IMR-90 (cell line): ENCODE measurements at places on chromosomes 2 and 18.

GRCh38 chr18:12092398-12093229 is 1.0 kb upstream of the ANKRD62 start:
- no peak for DNase-seq

DNA sequence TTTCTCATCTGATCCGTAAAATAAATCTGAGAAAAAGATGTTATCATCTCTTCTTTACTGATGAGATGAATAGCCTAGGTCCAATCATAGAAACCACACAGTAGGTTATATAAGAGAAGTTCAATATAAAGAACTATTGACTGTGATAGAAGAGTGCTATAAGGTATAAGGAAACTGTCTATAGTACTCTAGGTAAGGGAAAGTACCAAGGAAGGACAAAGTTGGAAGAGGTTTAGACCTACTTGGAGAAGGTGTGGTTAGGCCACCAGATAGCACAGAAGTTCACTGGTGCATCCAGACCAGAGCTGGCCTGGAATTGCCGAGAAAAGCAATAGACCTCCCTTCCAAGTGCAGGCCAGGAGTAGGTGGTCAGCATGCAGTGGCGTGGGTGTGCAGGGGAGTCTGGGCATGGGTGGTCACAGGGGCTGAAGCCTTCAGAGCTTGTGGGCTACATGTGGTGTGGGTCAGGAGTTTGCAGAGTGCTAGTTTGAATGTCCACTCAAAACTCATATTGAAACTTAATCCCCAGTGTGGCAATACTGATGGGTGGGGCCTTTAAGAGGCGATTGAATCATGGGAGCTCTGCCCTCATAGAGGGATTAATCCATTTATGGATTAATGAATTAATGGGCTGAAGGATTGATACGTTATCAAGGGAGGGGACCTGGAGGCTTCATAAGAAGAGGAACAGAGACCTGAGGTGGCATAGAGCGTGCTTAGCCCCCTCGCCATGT is 86.3 kb downstream of the ALPK2 start:
- DNase-seq, result no peak

DNA sequence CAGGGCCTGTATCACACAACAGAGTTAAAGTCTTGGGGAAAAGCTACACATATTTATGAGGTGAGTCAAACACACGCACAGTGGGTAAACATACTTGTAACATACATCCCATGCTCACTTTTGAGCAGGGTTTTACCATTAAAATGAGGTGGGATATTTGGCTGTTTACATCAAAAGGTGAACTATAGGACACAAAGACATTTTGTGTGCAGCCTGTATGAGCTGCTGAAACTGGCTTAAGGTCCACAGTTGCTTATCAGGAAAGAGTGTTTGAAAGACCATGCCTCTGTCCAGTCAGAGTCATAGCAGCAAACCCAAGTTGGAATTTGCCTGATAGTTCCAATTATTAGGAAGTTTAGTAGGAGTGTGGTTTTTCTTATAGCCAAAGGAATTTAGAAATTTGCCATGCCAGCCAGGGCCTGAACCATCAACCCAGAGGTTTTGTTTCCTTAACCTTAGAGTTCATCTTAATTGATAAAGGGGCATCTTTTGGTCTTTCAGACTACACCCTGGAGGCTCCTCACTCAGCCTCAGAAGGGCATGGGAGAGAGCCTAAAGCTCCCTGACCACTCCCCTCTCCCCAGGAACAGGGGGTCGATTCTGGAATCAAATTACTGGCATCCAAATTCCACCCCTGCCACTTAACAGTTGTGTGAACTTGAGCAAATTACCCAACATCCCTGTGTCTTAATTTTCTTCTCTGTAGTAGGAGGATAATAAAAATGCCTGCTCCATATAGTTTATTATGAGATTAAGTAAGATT is 29.9 kb upstream of the L3MBTL4 start:
- DNase-seq, result no peak

DNA sequence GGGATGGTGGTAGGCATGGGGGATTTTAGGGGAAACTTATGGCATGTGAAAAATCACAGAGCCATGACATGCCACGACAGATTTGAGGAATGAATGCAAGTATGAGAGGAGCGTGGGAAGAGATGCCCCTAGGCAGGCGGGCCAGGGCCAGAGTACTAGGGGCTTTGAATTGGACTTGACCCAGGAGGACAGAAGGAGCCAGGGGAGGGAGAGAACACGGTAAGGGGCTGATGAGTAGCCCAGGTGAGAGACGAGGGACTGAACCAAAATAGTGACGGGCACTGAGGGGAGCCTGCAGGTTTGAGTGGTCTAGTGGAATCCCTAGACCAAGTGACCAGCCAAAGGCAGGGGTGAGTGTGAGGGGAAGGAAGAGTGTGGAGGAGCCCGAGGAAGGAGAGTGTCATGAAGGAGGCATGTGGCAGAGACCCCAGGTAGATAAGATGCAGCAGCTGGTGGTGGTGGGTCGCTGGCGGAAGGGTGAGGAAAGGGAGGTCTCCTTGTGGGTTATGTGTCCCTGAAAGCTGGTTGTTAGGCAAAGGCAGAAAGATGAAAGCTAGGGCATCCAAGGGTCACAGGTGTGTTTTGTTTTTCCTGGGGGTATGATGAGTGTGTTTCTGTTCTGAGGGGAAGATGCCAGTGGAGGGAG is 48.7 kb downstream of the ZBTB7C start:
- DNase-seq, result no peak

GRCh38 chr2:122545821-122546220 is 790.4 kb downstream of the TSN start:
- DNase-seq, result no peak

- DNase-seq, result no peak
Measured at GRCh38 chr2:54939446-54940118, 110.7 kb downstream of the RTN4 start.

DNA sequence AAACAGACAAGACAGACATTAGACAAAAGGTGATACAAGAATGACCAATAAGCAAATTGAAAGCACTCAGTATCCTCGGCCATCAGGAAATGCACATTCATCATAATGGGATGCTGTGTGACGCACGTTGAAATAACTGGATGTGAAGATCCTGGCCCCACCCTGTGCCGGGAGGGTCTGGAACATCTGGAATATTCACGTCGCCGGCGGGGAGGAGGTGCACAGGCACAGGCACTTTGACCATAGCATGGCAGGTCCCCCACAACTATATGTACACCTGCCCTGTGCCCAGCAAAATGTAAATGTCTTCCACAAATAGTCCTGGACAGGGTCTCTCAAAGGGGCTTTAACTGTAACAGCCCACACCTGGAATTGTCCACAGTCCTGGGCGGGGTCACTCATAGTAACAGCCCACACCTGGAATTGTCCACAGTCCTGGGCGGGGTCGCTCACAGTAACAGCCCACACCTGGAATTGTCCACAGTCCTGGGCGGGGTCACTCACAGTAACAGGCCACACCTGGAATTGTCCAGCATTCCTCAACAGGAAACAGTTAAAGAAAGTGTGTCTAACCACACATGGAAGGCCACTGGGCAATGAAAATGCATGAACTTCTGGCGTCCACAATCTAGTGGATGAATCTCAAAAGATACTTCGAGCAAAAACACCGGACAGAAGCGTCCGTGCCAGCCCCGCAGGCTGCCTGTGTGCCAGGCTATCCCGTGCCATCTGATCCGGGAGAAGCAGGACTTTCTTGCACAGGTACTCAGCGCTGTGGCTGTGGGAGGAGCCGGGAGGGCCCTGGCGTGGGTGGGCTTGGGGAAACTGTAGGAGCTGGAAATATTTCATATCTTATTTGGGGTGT is 113.4 kb downstream of the RTP5 start:
- no peak for DNase-seq

- no peak for DNase-seq
Measured at GRCh38 chr2:38113051-38113450, 37.1 kb upstream of the CYP1B1 start.

DNA sequence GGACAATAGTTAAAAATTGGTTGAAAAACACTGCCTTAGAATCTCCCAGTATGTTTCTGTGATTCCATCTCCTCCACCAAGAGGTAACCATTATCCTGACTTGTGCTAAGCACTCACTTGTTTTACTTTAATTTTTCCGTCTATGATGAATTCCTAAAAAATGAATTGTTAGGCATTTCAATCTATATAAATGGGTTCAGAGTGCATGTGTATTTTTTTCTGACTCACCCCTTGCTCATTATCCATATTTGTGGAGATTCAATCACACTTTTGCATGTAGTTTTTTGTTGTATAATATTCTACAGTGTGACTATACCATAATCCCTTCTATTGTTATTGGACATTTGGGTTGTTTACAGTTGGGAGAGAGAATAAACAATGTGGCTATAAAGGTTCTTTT is 1.3 kb downstream of the NDUFB3 start:
- no peak for DNase-seq

DNA sequence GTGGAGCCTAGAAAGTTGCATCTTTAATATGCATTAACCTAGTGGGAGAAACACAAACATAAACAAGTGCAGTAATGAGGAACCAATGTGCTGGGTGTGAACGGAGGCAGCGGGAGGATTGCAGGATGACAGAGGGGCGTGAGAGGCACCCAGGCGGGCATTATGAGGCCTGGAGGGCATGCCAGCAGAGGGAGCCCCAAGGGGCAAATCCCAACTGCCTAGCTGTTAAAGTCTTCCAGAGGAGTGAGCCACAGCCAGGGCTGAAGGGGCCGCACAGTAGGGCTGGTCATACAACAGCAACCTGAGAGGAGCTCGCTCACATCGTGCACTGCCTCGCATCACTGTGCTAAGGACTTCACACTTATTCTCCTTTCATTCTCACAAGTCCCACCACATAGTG is 13.3 kb upstream of the PRELID3A start:
- DNase-seq, result no peak

DNA sequence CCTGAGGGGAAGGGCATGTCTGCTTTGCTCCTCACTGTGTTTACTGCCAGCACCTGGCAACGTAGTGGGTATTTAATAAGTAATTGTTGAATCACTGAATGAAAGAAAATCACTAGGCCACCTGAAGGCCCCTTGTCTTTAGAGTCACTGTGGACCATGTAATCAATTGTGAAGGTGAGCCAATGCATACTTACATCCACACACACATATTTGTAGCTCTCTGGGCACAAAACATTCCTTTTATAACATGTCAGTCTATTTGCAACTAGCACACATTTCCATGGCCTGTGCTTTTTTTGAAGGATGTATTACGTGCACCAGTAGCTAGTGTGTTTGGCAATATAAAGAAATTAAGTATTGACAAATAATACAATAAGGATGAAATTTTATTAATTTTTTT is 11.2 kb downstream of the ATP8B1 start:
- DNase-seq, result no peak

GRCh38 chr2:177471990-177472389 is 79.4 kb downstream of the AGPS start:
- no peak for DNase-seq

DNA sequence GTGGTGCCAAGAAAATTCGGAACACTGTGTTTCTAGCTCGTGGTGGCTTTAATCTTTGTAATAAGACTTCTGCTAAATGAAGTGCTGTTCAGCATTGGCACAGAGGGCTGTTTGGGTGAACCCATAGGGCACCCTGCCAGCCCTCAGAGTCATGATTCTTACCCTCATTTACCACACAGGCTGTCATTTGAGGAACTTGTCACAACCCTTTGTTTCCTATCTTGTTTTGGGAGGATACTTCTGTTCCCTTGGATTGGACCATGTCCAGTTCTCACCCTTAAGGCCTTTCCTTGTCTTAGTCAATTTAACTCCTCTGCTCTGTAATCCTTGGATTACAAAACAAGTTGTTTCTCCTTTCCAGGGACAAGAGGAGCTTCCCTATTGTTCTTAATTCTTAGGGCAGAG is 225.7 kb downstream of the MTX2 start:
- DNase-seq, result no peak

DNA sequence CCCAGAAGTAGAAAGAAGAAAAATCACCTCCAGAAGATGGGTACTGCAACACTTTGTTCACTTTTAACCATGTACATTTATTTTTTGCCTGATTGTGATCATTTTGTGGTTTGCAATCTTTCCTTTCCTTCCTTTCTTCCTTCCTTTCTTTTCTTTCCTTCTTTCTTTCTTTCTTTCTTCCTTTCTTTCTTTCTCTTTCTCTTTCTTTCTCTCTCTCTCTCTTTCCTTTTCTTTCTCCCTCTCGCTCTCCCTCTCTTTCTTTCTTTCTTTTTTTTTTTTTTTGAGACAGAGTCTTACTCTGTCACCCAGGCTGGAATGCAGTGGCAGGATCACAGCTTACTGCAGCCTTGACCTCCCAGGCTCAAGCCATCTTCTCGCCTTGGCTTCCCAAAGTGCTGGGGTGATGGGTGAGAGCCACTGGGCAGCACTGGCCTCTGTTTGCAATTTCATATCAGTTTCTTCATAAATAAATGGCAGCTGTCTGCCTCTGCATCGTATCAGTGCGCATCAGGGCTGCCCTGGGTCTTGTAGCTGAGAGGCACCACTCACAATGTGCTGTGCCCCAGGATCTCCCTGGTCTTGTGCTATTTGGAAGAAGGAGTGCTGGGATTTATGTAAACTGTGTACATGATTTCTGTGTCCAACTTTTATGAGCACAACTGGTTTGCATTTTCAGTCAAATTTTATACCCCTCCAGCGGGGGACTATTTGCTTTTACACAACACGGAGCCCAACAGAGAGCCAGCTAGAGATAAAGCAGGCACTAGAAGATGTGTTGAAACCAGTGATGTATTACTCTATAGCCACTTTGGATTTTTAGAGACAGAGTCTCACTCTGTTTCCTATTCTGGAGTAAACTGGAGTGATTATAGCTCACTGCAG is 6.9 kb upstream of the LIMS2 start:
- DNase-seq, result no peak

- DNase-seq, result no peak
Measured at GRCh38 chr18:23631746-23632145, 31.0 kb downstream of the ANKRD29 start.

- no peak for DNase-seq
Measured at GRCh38 chr2:76812156-76812555, 710.0 kb downstream of the LRRTM4 start.

- no peak for DNase-seq
Measured at GRCh38 chr2:239569401-239570090, 168.7 kb upstream of the HDAC4 start.

DNA sequence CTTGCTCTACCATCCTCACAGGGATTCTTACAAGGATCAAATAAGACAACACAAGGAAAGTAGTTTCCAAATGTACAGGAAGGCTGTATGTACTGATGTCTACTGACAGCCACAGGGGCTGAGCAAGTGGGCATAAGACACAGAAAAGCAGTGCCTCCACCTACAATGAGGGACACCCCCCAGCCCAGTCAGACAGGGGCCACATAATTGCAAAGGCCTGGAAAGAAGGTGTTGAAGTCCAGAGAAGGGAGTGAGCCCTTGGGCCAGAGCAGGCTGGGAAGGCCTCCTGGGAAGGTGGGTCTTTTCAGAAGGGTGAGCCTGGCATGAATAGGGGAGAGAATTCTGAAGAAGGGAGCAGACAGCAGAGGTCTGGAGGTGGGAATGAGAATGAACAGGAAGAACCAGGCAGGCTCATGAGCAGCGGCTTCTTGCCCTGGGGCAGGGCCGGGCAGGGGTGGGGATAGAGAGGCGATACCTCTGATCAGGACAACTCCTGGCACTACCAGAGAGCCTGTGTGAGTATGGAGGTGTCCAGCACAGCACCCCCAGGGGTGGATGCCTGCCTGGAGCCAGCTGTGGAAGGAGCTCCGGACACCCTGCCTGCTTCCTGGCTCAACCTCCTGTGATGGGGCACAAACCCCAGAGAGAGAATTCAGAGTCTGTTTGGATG is 30.1 kb downstream of the HS1BP3 start:
- no peak for DNase-seq

- DNase-seq, result no peak
Measured at GRCh38 chr2:32925283-32925815, 21.4 kb upstream of the LTBP1 start.

- DNase-seq, result peak; percentile 76
Measured at GRCh38 chr2:32946314-32947075, at the start of gene LTBP1. LTBP1 (plus strand) TSS chr2:32946953; CDS start chr2:32947325, 372 bp downstream.

- no peak for DNase-seq
Measured at GRCh38 chr2:10525573-10526265, 77.6 kb upstream of the ODC1 start.

GRCh38 chr2:21042958-21043743 is 722 bp downstream of the APOB start:
- DNase-seq, result peak; percentile 31
